ENCODE measurements at places on chromosomes 2 and 18.

DNA sequence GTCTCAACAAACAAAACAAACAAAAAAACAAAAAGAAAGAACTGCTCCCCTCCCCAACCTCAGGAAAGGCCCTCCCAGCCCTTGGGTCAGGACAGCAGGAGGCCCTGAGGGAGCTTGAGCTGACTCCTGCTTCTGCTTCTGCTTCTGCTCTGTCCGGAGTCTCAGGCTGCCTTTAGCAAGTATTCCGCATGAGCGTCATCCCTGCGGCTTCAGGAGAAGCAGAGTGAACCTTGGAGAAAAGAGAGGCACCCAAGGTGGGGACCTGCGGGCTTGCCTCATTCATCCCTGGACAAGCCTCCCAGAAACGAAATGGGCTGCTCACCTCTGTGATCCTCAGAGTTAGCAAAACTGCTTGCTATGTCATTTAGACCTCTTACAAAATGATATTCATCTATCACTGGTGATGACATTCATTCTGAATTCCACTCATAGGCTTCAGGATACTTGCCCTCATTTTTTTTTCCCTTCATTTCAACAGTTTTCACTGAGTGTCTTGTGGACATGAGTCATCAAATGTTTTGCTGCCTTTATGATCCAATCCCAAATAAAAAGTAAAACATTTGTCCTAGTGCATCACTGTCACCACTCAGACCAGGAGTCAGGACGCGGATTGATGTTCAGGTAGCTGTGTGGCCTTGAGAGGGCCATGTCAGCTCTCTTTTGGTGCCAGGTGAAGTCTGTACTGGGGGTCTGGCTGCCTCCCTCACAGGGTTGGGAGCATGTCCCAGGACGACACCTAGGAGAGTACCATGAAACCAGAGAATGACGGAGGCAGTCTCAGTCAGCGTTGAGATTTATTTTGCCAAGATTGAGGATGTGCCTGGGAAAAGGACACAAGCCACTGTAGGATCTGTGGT, 51.7 kb downstream of the IMPA2 start:
- DNase-seq = no peak

- DNase-seq = no peak
Measured at GRCh38 chr2:75580606-75581005, 19.9 kb upstream of the EVA1A start.

DNA sequence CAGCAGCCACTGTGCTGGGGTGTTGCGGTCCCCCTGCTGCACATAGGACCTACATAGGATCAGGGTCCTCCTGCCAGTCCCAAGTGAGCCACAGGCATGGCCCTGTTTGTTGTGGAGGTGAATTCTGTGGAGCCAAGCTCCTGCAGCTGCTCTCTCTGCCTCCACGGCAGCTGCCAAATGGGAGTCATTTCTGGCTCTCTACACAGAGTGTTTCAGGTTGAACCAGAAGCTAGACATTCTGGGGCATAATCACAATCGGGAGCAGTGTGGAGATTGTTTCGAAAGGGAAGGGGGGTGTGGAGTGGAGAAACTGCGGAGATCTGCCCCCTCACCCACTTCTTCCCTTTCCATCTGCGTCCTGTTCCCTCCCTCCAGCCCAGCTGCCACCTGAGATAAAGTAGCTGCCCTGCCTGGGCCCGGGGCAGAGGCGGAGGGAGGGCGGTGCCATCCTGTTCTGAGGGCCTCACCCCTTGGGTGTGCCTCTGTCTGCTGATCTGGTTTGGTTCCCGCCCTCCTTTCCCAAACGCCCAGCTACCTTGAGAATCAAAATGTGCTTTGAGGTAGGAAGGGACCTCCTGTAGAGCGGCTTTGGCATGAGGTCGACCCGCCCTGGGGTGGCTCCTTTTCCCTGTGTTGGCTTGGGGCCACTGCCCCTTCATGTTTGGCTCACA, 139.4 kb downstream of the WDSUB1 start:
- DNase-seq = peak; percentile 61

- DNase-seq = no peak
Measured at GRCh38 chr2:120227111-120227991, 4.2 kb upstream of the TMEM185B start.

DNA sequence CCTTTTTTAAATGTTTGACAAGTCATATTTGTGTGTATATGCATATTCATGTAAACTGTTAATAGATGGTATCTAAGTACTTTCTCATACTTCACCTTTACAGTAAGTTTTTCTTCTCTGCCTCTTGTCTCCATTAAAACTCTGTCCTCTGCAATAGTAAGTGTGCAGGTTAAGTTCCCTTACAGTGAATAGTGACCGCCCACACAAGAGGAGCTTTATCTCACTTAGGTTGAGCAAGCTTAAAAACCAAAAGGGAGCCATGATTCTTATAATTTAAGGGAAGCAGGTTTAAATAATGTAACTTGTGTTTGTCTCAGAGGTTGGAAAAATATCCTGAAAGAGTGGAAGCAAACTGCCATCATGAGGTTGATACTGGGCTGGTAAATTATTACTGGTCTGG, 61.3 kb downstream of the MRPS9 start:
- DNase-seq = no peak

- DNase-seq = no peak
Measured at GRCh38 chr2:172869861-172870260, 134.2 kb downstream of the RAPGEF4 start.

DNA sequence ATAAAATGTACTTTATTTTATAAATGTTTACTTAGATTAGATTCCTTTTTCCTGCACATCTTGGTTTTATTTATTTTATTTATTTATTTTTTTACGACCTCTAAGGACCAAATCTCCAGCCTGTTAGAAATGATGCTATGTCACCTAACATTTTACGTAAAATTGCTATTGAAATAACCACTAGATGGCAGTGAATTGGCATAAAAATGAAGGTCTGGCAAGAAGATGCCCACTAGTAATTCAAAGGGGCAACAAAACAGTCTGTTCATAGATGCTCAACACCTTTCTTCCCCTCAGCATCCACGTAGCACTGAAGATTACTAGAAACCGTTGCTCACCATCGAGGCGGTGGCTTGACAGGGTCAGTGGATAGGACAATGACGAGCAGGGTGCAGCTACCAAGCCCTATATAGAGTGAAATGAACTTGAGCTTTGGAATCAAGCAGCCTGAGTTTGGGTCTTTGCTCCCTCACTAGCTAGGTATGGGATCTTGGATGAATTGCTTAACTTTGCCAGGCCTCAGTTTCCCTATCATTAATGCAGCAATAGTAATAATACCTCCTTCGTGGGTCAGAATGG, 128.7 kb upstream of the L3MBTL4 start:
- no peak for DNase-seq

- DNase-seq = peak; percentile 75
Measured at GRCh38 chr2:172465417-172466334, 38.3 kb downstream of the ITGA6 start.

DNA sequence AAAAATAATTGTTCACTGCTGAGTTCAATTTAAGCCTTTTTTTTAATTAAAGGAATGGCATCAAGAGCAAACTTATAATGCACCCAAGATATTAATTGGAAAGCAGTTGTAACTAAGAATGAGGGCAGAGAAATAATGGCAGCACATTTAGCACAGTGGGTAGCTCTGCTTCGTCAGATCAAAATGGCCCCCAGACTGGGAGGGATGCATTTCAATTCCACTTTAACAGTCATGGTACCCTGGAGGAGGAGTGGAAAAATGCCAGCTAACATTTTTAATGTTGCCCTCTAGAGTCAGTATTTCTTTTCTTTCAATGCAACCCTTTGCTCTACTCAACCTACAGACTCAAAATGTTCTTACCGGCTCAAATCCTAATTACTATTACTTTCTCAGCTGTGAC, 504.8 kb upstream of the SETBP1 start:
- DNase-seq = no peak

DNA sequence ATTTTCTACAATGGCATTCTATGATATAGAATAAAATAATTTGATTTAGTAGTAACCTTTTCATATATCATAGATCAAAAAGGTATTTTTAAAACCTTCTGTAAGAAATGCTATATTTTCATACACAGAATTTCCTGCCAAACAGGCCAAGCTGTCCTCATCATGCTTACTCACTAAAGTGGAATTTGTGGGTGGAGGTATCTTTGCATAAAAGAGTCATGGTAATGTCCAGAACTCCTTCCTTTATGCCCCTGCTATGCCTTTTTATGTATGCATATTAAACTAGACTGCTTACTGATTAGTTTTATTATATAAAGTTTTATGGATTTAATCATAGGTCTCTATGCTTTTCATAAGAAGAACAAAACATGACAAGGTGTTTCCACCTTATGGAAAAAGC, 27.5 kb upstream of the MARCHF7 start:
- no peak for DNase-seq

DNA sequence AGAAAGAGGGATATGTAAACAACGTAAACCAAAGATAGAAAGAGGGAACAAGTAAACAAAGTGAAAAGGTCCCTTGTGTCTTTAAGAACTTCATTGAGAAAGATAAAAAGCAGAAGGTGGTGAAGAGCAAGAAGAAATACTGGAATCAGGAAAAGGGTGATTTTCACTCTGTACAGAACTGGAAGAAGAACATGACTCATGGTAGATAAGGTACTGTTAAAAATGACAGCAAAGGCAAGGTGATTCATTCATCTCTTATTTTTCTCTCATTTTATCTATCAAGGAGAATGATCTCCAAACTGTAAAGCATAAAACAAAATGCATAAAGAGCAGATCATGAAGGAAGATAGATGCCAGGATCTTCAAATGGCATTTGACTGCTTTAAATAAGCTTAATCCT, 724.6 kb upstream of the CELF4 start:
- no peak for DNase-seq

DNA sequence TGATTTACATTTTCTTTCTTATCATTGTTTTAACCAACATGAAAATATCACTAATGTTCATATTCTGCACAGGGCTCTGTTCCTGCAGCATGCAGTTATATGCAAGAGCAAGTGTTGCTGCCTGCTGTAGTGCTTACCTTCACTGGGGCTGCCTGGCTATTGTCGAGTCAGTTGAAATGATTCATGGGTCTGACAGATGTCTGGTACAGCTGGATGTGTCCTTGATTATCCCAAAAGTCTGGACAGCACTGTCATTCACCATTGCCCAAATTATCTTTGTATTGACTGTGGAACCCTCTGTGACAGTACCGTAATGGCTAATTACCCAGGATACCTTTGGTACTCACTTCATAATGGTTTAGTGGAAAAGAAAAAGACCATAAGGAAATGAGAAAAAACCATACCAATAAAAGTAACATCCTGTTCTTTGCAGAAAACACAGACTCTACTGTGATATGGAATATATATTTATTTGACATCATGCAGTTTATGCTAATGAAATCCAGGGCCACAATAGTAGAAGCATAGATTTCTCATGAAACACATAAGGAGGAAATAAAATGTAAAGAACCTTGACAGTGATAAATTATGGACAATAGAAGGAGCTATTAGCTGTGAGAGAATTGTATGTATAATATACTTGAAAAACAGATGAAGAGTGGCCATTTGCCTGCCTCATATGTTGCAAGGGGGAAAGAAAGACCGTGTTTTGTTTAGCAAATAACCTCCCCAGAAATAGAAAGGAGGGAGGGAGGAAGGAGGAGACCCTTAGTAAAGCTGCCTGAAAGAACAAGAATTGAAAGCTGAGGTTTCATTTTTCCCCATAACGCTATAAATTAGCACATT, 249.8 kb upstream of the ATP5MC3 start:
- DNase-seq = no peak

DNA sequence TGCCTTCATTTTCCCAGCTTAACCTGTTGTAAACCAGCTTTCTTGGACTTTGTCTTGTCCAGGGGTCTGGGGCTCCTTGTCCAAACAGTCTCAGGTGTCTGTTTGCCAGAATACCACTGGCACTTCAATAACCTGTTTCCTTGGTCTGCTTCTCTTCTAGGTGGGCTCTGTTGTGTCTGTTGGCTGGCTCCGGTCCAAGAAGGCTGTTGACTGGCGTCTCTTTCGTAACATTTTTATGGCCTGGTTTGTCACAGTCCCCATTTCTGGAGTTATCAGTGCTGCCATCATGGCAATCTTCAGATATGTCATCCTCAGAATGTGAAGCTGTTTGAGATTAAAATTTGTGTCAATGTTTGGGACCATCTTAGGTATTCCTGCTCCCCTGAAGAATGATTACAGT, 17.0 kb downstream of the SLC20A1 start:
- DNase-seq = no peak

DNA sequence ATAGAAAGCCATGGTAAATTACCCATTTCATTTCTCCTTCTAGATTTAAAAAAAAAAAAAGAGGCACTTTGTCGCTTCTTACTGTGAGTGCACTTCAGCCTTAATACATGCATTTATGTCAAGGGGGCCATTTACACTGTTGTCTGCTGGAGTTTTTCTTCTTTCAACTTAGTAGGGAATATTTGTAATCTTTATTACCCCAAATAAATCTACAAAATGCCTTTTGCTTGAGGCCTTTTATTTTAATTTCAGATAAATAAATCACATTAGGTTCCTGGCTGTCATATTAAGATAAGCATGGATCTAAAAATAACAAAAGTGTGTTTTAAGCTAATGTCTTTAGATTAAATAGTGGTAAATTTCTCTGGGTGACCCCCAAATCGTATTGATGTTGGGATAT, 276.0 kb downstream of the NCKAP5 start:
- DNase-seq = no peak

DNA sequence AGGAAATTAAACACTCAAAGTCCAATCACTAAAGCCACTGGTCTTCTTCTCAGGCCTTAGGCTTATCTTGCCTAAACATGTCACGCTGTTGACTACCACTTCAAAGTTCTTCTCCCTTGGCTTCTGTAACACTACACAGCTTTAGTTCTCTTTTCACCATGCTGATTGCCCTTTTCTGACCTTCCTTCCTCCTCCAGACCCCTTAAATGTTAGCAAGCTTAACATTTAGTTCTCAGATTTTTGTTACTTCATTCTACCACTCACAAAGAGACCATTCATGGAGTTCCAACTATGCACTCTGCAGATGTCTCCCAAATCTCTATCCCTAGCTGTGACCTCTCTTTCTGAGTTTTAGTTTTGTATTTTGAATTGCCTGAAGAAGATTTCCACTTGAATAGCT, 64.4 kb downstream of the TTC21B start:
- DNase-seq = no peak

GRCh38 chr2:64080179-64080578, 61.0 kb upstream of the VPS54 start:
- no peak for DNase-seq

GRCh38 chr2:187576906-187577305, 22.7 kb upstream of the TFPI start:
- DNase-seq = no peak

- DNase-seq = no peak
Measured at GRCh38 chr2:112867701-112868631, 31.4 kb upstream of the IL1B start.

- DNase-seq = peak; percentile 56
Measured at GRCh38 chr2:72883356-72883962, 3.7 kb upstream of the SPR start.

GRCh38 chr18:3067722-3068121, 54.8 kb upstream of the LPIN2 start:
- no peak for DNase-seq

GRCh38 chr18:38948436-38948835, 1382.8 kb upstream of the CELF4 start:
- no peak for DNase-seq

- DNase-seq = no peak
Measured at GRCh38 chr18:46369323-46369722, 265.1 kb downstream of the HAUS1 start.

GRCh38 chr2:168639441-168639898, 163.0 kb upstream of the NOSTRIN start:
- peak; percentile 49 for DNase-seq

GRCh38 chr2:82289446-82289845, 1984.9 kb upstream of the LRRTM1 start:
- DNase-seq = no peak

GRCh38 chr2:148948868-148949267, 73.8 kb downstream of the KIF5C start:
- no peak for DNase-seq

- DNase-seq = no peak
Measured at GRCh38 chr2:71210292-71210691, 16.6 kb downstream of the PAIP2B start.
